ENCODE measurements at places on chromosomes 7 and 10.

DNA sequence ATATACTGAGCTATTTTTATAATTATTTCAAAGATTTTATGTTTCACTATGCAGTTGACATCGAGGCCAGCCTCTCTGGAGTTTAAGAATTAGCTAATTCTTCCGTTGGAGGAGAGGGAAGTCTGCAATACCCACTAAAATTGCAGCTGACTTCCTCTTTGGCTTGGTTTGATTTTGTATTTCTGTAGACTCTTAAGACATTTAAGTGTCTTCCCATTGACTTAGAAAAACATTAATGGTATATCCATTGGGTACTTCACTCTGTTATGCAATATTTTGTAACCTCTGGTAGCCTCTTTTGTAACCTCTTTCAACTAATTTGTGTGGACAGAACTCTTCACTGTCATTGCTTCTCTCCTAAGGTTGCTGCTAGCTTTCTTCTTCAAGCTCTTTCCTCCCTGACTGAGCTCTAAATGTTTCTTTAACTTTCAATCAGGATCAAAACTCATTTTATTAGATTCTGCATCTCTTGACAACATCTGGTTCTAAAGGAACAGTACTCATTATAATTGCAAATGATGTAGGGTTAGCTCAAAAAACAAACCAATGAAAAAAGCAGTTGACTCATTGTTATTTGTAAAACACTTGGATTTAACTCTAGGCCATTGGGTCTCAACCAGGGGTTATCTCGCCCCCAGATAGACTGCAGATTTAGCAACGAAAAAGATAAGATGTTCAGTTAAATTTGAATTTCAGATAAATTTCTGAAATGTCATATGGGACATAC is 1.7 kb upstream of the ANKRD22 start:
- DNase-seq, result no peak

DNA sequence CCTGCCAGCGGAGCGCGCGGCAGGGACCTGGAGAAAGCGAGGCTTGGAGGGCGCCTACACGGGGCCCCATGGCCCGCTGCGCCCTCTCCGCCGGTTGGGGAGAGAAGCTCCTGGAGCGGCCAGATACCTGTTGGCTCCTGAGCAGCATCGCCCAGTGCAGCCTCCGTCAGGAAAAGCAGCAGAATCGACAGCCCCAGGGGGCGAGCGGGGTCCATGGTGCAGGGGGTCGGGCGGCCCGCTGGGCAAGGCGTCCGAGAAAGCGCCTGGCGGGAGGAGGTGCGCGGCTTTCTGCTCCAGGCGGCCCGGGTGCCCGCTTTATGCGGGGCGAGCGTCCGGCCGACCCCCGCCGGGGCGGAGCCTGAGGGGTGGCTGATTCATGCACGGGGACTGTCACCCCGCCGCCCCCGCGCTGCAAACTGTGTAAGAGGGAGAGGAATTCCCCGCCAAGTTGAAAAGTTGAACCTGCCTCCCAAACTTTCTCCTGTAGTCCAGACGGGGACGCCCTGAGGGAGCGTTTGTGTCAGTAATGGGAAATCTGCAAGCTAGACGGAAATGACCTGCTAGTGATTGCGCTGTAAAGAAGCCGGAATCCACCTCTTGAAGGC is at the start of gene TFPI2:
TFPI2 (minus strand) TSS at position 290 of the 605 bp plus-strand sequence; CDS start at position 215, 75 bp downstream.
- DNase-seq, result peak; percentile 32

GRCh38 chr7:130473289-130473688 is 18.6 kb upstream of the MEST start:
- no peak for DNase-seq

DNA sequence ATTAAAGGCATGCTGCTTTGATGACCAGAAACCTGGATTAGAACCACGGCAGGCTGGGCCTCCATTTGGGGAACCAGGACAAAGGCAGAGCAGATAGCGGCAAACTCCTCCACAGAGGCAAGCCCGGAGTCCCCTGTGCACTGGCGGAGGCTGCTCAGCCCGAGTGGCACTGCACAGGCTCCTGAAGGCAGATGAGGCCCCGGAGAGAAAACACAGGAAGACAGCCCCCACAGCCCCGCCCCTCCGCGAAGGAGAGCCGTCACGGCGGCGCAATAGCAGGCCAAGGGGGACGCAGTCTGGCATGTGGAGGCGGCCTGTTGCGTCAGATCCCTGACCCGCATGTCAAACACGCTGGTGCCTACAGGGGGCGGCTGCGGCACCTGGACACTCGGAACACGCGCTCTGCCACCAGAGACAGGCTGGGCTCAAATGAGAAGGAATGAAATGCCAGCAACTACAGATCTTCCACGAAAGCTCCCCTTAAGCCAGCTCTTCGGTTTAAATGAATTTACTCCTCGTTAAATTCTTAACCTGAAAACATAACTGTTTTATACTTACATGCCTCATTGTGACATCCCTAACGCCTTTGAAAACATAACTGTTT is 128.5 kb downstream of the MAD1L1 start:
- peak; percentile 76 for DNase-seq

- no peak for DNase-seq
Measured at GRCh38 chr7:24411226-24411625, 127.2 kb downstream of the NPY start.

DNA sequence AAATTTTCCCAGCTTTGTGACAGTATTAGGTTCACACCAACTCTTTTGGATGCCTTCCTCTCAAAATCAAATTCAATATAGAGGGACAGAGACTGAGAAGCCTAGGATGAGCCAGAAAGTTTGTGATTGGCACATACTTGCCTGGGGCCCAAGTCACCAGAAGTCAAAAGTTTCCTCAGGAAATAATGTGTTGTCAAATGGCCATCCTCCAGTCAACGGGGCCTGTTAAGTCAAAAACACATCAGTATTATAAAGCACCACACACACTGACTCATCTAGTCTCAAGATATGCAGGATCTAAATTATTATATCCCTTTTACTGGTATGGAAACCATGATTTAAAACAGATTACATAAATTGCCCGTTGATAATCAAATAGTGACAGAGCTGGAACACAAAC is 158.1 kb downstream of the AHR start:
- DNase-seq, result no peak

- peak; percentile 93 for DNase-seq
Measured at GRCh38 chr10:17229967-17230682, 2.1 kb downstream of the VIM start.

DNA sequence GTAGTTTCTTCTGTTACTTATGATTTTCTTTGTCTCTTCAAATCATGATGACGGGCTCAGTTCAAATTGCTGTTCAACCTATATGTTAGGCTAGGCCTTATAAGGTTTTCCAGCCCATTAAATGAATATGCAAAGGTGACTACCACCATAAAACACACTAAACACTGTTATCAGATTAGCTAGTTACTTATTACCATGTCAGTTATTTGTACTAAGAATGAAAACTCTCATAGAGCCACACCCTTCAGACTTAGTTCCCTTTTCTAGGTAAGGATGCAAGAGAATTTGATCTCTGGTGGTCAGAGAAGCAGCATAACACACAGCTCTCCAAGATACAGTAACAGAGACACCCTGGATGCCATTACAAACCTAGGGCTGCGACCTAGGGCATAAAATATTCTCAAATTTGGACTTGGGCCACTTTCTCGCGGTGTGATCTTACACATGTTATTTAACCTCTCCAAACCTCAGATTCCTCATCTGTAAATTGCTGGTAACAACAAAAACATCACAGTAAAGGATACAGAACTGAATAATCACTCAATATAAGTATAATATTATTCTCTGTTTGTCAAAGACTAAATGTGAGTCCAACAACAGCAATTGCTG is 35.6 kb downstream of the ANKMY2 start:
- DNase-seq, result no peak

DNA sequence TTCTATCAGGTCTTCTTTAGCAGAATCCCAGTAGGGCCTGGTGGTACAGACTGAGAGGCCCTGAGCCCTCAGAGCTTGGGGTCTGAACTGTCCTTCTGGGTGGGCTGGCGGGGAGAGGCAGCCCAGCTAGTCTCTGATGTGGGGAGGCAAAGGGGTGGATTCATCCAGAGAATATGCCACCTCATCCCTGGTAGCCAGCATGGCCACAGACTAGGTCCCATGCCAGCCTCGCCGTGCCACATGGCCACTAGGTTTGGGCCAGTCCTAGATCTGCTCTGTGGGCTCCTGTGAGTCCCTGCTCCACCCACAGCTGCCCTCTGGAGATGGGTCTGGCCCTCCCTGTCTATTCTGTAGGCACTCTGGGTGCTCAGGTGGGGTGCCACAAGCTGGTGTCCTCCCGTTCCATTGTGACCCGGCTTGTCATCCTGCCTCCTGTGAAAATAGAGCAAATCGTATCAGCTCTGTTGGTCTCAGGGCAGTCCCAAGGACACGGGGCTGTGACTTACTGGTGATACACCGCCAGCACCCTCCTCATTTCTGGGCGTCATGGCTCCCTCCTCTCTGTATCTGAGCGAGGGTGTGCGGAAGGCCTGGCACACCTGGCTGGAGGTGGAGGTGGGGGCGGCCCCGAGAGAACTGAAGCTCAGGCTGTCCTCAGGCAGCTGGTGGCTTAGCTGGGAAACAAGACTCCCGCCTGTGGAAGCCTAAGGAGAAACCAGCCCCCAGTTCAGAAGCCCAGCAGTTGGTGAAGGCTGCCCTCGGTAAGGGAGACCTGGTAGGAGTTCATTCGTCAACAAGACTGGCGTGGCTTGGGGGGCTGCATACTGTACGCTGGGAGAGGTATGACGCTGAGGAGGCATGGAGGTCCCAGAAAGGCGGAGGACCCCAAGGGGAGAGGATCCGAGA is 33.3 kb downstream of the UNC5B start:
- DNase-seq, result no peak

DNA sequence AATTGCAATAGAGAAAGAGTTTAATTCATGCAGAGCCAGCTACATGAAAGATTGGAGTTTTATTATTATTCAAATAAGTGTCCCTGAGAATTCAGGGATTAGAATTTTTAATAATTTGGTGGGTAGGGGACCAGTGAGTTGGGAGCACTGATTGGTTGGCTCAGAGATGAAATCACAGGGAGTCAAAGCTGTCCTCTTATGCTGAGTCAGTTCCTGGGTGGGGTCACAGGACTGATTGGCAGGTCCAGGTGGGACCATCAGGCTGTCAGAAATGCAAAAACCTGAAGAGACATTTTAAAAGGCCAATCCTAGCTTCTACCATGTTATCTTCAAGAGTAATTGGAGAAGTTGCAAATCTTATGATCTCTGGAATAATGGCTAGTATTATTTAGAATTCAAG is 56.0 kb upstream of the KAT6B start:
- no peak for DNase-seq
